ENCODE measurements at places on chromosomes 5 and 9.

DNA sequence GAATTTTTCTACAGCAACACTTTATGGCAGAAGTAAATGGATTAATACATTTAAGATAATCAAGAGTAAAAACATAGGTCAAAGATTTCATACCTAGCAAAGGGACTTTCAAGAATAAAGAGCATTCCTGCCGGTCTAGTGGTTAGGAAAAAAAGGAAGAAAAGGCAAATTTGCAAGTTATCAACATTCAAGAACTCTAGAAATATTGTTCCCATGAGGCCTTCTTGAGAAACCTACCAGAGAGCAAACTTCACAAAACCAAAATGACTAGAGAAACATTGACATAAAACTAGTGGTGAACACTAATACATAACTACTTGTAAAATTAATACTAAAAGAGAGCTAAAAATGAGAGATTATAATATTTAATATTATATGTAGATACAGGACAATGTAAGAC is 320.2 kb upstream of the RGMB start:
- no peak for DNase-seq

GRCh38 chr5:15885156-15885555 is 294.4 kb downstream of the MARCHF11 start:
- no peak for DNase-seq

DNA sequence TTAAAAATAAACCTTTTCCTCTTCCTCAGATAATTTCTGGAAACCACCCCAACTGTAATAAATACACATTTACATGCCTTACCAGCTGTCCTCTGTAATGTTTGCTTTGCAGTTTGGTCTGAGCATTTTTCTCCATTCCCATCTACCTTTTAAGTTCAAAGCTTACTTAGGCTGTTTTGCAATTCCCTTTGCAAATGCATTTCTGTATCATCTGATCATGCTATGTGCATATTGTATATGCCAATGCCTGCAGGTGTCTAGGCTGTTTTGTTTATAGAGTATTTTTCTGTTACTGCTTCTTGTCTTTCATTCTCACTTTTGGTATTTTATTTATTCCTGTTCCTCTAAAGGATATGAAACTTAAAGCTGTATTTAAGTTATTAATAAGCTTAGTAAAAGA is 86.3 kb downstream of the SLC44A1 start:
- no peak for DNase-seq

DNA sequence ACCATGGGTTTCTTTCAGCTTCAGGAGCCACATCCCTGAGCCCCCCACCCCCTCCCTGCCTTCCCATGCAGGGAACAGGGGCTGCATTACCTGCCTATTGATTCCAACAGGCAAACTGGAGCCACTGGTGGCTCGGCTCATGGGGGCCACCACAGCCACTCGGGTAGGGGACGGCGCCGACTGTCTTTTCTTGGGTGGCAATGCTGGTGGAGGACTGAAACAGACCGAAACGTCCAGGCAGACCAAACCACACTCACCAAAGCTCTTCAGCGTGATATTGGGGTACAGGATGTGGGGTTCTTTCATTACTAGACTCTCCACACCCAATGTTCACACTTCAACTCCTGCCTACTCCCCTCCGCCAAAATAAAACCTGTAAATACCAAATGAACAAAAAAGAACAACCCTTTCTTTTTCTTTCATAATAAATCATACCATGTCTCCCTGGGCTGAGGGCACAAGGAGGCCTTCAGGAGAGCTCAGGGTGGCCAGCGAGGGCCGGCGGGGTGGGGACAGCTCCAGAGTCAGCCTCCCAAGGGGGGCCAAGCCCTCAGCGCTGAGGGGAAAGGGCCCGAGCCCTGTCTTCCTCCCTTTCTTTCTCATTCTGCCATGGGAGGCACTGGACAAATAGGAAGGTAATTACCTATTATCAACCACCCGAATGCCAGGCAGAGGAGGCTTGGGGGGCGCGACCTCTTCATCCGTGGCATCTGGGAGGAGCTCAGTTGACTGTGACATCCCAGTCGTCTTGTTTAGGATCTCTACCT is 83.3 kb downstream of the PRRT1B start:
- no peak for DNase-seq

GRCh38 chr5:57219386-57219785 is 45.5 kb downstream of the GPBP1 start:
- DNase-seq = no peak

DNA sequence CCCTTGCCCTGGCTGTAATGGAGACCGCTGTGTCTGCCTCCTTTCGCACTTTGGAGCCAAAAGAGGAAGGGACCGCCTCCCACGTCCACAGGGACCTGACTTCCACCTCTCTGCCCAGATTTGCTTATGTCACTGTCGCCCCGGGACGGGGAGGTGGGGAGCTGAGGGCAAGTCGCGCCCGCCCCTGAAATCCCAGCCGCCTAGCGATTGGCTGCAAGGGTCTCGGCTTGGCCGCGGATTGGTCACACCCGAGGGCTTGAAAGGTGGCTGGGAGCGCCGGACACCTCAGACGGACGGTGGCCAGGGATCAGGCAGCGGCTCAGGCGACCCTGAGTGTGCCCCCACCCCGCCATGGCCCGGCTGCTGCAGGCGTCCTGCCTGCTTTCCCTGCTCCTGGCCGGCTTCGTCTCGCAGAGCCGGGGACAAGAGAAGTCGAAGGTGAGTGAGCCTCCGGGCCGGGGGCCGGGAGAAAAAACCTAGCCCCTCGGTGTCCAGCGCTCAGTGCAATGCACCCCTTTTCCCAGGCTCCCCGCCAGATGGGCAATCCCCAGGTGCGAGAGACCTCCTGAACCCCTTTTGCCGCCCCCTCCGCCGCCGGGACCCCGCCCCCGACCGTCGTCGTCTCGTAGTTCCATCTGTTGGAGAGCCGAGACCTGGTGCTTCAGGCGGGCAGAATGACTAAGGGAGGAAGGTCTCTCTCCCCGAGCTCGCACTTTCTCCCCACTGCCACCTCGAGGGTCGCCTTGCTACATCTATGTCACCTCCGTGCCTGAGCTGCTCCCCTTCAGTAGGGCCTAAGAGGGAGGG is at the start of gene GPX3:
GPX3 (plus strand) TSS at position 288 of the 807 bp plus-strand sequence; CDS start at position 352, 64 bp downstream.
- DNase-seq = no peak

DNA sequence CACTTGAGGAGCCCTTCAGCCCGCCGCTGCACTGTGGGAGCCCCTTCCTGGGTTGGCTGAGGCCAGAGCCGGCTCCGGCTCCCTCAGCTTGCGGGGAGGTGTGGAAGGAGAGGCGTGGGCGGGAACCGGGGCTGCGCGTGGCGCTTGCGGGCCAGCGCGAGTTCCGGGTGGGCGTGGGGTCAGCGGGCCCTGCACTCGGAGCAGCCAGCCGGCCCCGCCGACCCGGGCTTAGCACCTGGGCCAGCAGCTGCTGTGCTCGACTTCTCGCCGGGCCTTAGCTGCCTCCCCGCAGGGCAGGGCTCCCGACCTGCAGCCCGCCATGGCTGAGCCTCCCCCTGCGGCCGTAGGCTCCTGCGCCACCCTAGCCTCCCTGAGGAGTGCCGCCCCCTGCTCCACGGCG is 6.2 kb upstream of the SHB start:
- DNase-seq = no peak

- DNase-seq = no peak
Observed at GRCh38 chr5:78594021-78594420, 54.6 kb downstream of the LHFPL2 start.

DNA sequence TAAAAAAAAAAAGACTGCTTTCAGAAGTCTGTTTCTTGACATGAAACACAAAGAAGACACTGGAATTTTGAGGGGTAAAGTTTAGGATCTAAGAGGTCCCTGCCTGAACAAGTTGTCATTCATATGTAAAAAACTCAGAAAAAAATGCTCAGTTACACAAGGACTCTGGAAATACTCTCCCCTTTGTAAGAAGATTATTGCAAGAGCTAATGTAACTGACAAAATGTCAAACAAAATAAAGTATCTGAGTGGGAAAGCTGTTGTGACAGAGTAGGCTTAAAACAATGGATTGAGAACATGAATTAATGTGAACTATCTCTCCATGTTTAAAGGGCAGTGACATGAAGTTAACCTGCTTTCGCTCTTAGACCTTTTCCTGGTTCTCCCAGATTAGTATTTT is 416.7 kb upstream of the TYRP1 start:
- DNase-seq = no peak

DNA sequence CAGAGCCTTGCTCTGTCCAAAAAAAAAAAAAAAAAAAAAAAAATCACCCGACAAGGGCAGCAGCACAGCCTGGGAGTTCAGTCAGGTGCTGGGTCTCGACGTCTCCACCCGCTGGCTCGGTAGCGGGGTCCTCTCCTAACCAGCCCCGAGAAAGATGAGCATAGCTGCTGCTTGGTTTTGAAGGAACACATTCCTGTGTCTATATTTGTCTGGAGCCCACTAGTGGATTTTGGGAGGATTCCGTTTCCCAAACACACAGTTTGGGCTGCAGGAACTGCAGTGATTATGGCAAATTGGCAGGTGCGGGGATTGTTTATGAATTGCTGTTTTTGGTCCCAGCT is 1.2 kb downstream of the OTULINL start:
- DNase-seq = no peak

GRCh38 chr9:120643061-120643460 is 63.1 kb upstream of the CDK5RAP2 start:
- DNase-seq = no peak

GRCh38 chr5:142551338-142552067 is 134.4 kb downstream of the FGF1 start:
- DNase-seq = no peak

- DNase-seq = no peak
Observed at GRCh38 chr9:124929464-124929863, 11.4 kb downstream of the GOLGA1 start.

GRCh38 chr9:35579130-35579529 is 25.9 kb upstream of the TESK1 start:
- no peak for DNase-seq

- DNase-seq = no peak
Observed at GRCh38 chr9:4740388-4740637, 689 bp downstream of the AK3 start.

GRCh38 chr5:82445726-82446335 is 167.7 kb upstream of the RPS23 start:
- DNase-seq = no peak

DNA sequence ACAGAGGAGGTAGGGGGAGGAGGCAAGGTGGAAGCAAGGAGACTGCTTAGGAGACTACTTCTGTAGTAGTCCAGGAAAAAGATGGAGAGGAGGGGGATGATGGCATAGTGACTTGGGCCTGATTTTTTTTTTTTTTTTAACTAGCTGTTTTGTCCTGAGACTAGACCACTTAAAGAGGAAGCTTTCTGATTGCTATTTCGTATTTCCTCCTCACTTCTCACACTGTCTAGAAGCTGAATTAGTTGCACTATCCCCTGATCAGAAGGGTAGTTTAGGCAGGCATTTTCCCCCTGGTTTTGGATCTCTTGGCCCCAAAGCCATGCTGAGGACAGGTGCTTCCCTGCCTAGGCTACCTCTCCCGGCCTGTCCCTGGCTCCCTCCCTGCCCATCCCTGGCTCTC is 14.9 kb downstream of the LARP1 start:
- no peak for DNase-seq

- DNase-seq = no peak
Observed at GRCh38 chr9:36895744-36896260, 138.3 kb downstream of the PAX5 start.

DNA sequence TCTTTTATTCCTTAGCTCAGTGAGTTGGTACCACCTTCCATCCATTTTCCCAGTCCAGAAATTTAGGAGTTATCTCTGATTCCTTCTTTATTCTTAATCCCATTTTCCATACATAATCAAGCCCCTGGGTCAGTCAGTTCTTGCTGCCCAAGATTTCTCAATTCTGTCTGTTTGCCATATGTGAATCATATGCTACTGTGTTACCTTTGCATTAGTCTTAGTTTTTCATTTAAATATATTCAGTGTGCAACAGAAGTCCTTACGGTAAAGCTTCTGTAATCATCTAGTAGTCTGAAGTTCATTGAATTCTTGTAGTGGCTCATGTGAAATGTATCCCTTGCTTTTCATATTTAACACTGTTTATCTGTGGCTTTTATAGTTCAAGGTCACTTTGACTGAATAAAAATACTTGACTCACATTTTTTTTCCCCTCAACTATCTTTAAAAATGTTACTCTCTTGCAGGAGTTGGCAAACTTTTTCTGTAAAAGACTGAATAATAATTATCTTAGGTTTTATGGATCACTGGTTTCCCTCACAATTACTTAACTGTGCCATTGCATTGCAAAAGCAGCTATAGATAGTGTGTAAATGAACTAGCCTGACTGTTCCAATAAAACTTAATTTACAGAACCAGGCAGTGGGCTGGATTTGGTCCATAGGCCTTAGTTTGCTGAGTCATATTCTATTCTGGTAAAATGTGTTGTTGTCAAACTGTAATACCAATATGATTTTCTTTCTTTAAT is 6.9 kb downstream of the KIAA1958 start:
- DNase-seq = no peak

DNA sequence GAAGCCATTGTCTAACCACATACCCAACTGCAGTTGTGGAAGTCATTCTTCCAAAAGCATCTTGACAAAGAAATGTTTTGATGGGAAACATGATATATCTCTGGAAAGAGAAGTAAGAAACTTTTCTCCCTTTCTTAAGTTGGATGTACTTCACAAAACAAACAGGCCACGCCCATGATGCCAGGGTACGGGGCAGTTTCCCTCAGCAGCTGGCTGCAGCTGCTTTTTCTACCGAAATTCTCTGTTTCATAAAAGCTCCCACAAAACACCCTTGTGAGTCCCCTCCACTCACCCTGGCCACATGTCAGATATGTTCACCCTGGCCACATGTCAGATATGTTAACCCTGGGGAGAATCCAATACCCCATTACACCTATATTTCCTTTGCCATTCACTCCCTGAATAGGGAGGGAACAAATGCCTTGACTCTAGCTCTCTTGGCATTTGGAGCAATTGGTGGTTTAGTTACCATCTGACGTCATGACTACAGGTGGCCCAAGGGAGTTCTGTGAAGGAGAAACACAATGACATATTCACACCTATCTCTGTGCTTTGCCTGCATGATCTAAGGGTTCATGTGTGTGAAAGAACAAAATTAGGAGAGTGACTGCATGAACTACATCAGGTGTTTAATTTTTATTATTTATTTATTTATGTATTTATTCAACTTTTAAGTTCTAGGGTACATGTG is 103.0 kb downstream of the AOPEP start:
- DNase-seq = no peak

DNA sequence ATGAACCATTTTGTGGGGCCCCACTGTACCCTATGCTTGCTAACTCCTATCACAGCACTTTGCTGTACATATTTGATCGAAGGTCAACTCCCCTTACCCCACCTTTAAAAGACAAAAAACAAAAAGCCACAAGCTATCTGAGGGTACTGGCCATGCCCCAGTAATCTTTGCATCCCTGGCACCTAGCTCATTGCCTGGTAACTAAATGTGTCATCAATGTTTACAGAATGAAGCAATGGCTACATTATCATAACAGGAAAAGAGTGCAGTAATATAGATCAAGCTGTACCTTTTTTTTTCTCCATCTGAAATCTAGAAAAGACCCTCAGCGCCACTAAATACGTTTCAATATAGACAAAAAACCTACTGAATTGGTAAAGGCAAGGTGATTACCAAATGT is 188.0 kb downstream of the ELAVL2 start:
- no peak for DNase-seq

- no peak for DNase-seq
Observed at GRCh38 chr9:133463234-133463863, 3.6 kb downstream of the CACFD1 start.

GRCh38 chr9:137462986-137463930 is 4.1 kb upstream of the NSMF start:
- DNase-seq = no peak
